ENCODE measurements at places on chromosomes 12 and 14. TPM values are rescaled to one million over a fixed set of nuclear protein-coding genes. Genes with fewer than 3 reads are reported as not detected.

Gene SPTB
- total RNA-seq = 0.13 TPM

Gene ADAM20
- 0.31 TPM for total RNA-seq

DNA sequence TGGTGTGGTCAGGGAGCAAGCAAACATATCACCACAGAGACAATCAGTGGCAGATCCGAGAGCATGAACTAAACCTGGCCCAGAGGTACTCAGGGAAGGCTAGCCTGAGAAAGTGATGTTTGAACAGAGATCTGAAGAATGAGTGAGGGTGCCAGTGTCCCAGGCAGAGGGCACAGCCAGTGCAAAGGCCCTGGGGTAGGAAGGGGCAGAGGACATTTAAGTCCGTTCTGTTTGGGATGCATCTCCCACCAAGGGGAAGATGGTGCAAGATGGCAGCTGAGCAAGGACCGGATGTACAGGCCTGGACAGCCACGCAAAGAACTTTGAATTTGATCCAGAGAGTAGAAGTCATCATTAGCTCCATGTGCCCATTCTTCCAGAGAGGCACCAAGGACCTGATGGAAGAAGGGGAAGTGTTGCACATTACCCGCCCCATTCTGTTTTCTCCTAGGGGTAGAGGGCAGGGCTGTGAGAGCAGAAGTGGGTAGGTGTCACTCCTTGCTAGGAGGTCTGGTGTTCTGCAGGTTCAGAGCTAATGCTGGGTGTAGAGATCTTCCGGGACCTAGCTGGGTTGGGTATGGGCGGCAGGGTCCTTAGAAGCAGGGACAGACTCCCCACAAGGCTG lies 3.9 kb downstream of the DTX1 start:
- DNase-seq = no peak

Gene KDM5A
- 49.0 TPM for total RNA-seq

DNA sequence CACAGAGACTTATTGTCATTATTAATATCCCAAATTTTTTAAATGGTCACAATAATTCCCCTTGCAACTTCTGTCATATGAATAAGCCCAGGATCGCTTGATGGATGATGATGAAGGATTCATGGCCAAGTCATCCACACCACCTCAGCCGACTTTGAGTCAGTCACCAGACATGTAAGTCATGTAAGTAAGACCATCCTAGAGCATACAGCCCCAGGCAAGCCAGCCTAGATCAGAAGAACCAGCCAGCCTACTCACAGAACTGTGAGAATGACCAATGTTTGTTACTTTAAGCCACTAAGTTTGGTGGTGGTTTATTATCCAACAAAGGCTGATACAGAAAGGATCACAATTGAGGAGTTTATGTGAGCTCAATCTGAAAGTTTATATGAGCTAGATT lies 341.8 kb downstream of the NRXN3 start:
- DNase-seq = no peak

Gene MIP
- total RNA-seq = not detected

Gene GPR65
- not detected for total RNA-seq

GRCh38 chr12:105264771-105265170 lies 28.8 kb upstream of the APPL2 start:
- no peak for DNase-seq

GRCh38 chr14:101111620-101112290 lies 208.2 kb upstream of the RTL1 start:
- no peak for DNase-seq

- DNase-seq = no peak
Measured at GRCh38 chr12:67077617-67078016, 191.5 kb upstream of the CAND1 start.

Gene FGF6
- not detected for total RNA-seq

DNA sequence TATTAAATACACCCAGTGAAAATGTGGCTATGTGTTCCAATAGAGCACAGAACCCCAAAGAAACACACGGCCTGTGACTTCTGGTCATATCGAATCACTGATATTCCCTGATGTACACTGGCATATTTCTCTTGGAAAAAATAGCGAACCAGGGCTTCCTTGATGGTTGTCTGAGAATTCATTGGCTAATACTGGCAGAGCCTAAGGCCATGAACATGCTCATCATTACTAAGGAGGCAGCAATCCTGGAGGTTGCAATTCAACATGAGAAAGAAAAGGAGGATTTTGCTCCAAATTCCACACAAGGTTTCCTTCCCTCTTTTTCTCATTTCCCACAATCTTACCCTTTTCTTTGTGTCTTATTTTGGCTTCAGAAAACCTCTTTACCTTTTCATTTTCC lies 212.9 kb upstream of the HMGA2 start:
- no peak for DNase-seq

Gene TEX22
- total RNA-seq = 2.9 TPM

GRCh38 chr12:106308121-106308520 lies 5.6 kb downstream of the TCP11L2 start:
- DNase-seq = no peak

DNA sequence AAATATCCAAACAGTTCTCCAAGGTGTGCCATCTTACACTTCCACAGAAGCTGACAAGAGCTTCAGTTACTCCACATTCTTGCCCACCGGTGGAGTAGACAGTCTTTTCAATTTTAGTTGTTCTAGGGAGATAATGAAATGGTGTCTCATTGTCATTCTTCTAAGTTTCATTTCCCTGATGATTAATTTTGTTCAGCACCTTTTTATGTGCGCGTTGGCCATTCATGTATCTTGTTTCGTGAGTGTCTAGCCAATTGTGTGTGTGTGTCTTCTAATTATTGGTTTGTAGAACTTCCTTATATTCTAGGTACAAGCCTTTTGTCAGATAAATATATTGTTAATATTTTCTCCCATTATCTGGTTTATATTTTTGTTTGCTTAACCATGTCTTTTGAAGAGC lies 63.1 kb downstream of the GLT1D1 start:
- no peak for DNase-seq

Gene USP15
- total RNA-seq = 35.4 TPM

DNA sequence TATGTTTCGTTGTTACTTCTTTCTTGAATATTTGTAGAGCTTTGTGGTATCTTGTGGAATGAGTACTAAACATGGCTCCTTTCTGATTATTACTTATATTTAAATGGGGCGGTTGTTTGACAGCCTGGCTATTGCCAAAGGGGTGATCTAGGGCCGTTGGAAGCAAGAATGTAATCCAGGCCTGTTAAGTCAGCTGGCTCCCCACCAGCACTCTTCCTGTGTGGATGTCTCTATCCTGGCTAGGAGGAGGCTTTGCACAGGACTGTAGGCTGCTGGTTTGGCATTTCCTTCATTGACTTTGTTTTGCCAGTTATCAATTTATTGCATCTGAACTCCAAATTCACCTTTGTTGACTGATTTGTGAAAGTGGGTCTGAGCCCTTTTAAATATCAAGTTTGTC lies 5.6 kb downstream of the FAM234B start:
- DNase-seq = no peak

Gene PGF
- 7.3 TPM for total RNA-seq

GRCh38 chr12:52010152-52010622 lies 3.4 kb downstream of the TAMALIN start:
- no peak for DNase-seq

GRCh38 chr12:72957454-72957853 lies 685.3 kb downstream of the TRHDE start:
- no peak for DNase-seq

DNA sequence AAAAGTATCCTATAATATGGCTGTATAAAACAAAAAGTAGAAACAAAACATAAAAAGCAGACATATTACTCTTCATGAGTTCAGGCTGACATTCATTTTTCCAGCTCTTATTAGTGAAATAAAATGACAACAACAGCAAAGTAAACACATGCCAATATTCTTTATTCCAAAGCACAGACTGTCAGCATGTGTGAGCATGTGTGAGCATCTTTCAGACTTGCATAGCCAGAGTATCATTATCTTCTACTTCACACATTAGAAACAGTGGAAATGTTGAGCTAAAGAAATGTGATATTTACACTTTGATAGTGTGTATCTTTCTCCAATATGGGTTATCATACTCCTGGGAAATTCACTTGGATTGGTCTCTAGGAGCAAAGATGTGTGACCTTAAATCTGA lies 476.6 kb upstream of the TMEM132C start:
- no peak for DNase-seq

GRCh38 chr12:15372352-15372751 lies 50.0 kb downstream of the PTPRO start:
- no peak for DNase-seq

DNA sequence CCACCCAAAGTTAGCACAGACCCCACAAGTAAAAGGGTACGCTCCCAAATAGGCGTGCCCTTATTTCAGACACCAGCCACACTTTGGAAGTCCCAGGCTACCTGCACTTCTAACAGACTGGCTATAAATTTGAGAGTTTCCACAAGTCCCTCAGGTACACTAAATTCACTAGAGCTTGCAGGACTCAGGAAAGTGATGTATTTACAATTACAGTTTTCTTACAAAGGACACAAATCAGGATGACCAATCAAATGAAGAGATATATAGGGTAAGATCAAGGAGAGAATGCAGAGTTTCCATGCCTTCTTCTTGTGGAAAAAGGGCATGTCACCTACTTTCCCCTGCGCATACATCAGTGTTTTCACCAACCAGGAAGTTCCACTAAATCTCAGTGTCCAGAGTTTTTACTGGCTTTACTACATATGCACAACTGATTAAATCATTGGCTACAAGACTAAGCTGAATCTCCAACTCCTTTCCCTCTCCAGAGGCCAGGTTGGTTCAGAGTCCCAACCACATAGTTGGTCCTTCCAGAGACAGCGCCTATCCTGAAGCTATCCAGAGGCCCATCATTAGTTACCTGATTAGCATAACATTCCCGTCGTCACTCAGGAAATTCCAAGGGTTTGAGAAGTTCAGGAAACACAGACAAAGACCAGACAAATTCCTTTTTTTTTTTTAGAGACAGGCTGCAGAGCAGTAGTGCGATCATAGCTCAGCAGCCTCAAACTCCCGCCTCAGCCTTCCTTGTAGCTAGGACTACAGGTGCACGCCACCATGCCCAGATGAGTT lies 84.2 kb downstream of the DENND5B start:
- no peak for DNase-seq

Gene ASB2
- total RNA-seq = 0.28 TPM

DNA sequence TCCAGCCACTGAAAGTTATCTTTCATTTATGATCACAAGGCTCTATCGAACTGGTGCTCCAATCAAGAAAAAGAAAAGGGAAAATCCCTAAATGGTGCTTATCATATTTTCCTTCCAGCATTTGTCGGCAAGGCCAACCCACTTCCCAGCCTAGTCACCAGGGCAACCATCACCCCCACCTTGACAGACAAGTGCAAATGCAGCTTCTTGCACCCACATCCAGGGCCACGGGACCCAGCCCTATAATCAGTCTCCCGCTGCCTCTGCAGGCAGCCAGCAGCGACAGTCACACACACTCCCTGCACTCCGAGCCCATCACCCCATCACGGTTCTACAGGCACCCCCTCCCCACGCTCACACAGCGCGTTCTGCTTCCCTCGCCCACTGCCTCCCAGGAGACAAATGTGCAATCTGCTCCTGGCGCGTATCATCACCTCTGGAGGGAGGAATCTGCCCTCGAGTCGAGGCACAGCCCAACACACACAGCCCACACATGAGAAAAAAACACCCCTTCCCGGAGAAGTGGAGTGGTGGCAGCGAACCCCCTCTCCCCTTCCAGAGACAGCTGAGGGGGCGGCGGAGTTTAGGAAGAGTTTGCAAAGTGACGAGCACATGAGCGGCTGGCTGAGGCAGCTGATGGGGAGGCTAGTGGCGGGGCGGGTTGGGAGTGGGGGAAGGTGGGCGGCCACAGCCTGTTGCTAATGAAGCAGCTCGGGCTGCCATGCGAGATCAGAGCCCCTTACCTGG lies 9.3 kb upstream of the PPP4R4 start:
- no peak for DNase-seq

- no peak for DNase-seq
Measured at GRCh38 chr12:34257093-34257492, 234.8 kb downstream of the ALG10 start.

GRCh38 chr14:101340556-101340955 lies 220.7 kb upstream of the DIO3 start:
- DNase-seq = no peak

Gene RHEBL1
- 4.7 TPM for total RNA-seq

DNA sequence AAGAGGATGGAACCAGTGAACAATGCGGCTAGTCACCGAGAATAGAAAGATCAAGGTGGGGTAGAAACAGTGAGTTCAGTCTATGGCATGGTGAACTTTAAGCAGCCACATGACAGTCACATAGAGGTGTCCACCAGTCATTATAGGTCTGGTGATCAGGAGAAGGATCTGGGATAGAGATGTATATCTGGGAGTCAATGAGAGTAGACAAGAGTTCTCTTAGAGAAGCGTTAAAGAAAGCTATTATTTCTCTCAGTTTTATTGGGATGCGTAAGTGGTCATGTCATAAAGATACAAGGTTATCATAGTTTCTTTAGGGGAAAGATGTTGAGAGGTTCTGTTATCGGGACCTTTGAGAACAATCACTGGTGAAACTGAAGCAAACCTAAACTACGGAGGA lies 136.1 kb upstream of the SLC38A2 start:
- no peak for DNase-seq

- no peak for DNase-seq
Measured at GRCh38 chr12:90989686-90990111, 15.1 kb downstream of the EPYC start.

Gene ERO1A
- 83.3 TPM for total RNA-seq

DNA sequence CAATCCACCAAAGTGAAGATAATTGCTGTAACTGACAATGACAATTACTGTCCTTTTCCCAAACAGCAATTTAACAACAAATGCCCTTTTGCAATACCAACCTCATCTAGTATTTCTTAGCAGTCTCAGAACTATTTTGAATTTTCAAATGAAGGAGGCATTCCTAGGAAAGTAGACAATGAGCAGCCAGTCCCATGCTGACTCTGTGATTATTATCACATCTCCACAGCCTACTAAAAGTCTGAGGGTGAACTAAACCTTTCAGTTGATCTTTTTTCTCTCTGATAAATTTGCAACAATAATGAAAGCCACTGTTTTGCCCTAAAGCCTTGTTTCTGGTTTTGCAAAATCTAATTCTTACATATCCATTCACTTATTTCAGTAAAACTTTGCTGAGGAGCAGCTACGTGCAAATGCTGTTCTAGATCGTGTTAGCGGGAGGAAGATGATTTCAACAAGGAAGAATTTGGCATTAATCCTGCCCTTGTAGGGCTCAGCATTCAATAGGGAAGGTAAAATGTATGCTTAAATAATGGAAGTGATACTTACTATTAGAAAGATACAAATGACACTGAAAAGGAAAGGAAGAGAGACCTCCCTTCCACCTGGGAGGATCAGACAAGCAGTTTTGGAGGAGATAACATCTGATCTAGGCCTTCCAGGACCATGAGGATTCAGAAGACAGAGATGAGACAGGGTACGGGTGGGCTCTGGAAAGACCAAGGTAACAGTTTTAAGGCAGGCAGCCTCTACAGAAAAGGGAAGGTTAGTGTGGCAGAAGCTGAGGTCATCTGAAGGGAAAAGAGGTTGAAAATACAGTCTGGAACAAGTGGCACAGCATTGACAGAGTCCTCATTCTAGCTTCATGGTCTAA lies 47.4 kb downstream of the SLC38A1 start:
- DNase-seq = no peak

Gene KRT76
- total RNA-seq = not detected

All from Panc1 (cell line).